A549 treated with GW870086 at 1 μM for 4 hours (cell line): ENCODE measurements at places on chromosomes 7 and 10. TPM values are rescaled to one million over a fixed set of nuclear protein-coding genes. Genes with fewer than 3 reads are reported as not detected.

HABP2 gene
- total RNA-seq = 0.07 to 0.17 TPM (median 0.14 TPM) in 5 replicates

DNAH11 gene
- total RNA-seq = 0.14 to 0.77 TPM (median 0.24 TPM) in 5 replicates

FAM25A gene
- not detected in 5 replicates for total RNA-seq

KNDC1 gene
- total RNA-seq = 0.61 to 2.0 TPM (median 1.1 TPM) in 5 replicates

WEE2 gene
- not detected in 5 replicates for total RNA-seq

GNAT3 gene
- not detected in 5 replicates for total RNA-seq
